ENCODE measurements at places on chromosomes 5 and 9.

GRCh38 chr9:16060436-16061129, 507.7 kb downstream of the CCDC171 start:
- no peak for DNase-seq

GRCh38 chr5:174971210-174971609, 246.8 kb downstream of the MSX2 start:
- no peak for DNase-seq

DNA sequence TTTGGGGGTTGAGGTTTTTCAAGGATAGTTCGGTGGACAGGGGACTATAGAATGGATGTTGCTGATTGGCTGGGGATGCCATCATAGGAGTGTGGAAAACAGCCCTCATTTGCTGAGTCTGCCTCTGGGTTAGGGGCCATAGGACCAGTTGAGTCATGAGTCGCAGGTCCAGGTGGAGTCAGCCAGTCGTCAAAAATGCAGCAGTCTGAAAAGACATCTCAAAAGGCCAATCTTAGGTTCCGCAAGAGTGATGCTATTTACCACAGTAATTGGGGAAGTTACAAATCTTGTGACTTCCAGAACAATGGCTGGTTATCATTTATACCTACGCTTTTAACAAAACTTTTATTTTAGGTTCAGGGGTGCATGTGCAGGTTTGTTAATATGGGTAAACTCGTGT, 276.0 kb upstream of the DMRT1 start:
- DNase-seq: no peak

DNA sequence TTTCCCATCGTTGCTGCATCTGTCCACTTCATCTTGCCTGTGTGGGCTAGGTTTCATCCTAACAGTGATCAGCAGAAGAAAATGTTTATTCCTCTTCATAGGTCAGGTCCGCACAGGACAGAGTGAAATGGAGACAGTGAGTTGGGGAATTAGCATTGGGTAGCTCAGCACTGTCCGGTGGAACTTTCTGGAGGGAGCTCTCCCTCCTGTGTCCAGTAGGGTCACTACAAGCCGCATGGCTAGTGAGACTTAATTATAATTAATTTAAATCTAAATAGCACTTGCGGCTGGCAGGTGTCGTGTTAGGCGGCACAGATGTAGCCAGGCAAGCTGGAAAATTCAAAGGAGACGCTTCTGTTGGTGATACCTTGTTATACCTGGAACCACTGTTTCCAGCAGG, 48.4 kb downstream of the CFAP77 start:
- DNase-seq: no peak

- DNase-seq: peak; percentile 57
Observed at GRCh38 chr5:86968301-86968753, 299.4 kb upstream of the RASA1 start.

- no peak for DNase-seq
Observed at GRCh38 chr5:154813736-154814135, 36.7 kb downstream of the FAXDC2 start.

- DNase-seq: no peak
Observed at GRCh38 chr5:40402007-40402364, 277.7 kb upstream of the PTGER4 start.

DNA sequence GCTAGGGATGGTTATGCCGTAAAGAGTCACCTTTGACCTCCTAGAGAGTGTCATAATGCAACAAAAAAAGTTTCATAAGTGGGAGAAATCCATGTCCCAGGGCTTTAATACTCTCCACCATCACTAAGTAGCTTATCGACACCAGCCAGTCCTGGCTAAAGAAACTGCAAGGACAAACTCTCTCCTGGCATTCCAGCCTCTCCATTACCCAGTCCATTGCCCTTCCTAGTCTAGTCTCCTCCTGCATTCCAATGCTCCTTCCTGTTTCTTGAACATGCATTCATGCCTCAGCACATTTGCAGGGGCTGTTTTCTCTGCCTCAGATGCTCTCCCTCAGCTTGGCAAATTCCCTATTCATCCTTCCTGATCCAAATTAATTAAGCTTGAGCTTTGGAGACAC, 364.1 kb downstream of the BRINP1 start:
- DNase-seq: no peak

GRCh38 chr5:150163547-150164059, 3.0 kb upstream of the CDX1 start:
- DNase-seq: peak; percentile 84

- DNase-seq: no peak
Observed at GRCh38 chr9:121454972-121455371, 44.7 kb downstream of the GGTA1 start.

DNA sequence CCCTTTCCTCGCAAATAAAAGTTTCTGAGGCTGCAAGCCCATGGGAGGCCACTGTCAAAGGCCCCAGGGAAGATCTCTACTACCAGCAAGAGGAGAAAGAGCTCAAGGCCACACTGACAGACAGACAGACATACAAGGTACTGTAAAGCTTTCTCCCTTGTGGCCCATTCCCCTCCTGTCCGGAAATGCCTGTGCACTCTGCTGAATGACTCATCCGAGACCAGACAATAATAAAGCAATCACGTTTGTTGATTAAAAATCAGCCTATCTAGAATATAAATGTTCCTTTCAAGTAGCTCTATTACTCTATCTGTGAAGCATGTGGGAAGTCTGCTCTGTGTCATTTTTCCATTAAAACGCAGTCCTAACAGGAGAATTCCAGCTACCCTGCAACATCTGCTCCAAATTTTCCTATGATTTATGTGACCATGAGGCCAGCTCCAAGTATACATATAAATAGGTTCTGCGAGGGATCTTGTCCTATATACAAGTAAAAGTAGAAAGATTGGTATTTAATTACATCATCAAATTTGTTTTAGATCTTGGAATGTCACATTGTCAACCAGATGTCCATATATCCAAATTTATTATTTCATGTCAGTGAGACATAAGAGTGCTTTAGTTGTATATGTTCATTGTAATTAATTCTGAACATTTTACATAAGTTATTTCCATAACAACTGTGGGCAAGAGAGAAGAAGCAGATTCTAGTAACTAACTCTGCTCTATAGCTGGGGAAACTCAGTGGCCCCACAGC, 34.7 kb upstream of the TGFBI start:
- DNase-seq: no peak

DNA sequence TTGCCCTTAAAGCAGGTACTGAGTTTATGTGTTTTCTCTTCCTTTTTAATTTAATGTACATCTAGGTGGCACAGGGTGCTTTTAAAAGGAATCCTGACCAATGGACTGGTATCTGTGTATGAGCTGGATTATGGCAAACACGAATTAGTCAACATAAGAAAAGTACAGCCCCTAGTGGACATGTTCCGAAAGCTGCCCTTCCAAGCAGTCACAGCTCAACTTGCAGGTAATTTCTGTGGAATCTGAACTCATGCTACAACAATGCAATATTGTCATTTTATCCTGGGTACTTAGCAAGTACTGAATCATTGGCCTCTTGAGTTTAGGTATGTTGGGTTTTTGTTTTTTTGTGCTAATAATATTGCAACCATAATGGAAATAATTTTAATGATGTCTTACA, 14.4 kb upstream of the TMOD1 start:
- DNase-seq: no peak

DNA sequence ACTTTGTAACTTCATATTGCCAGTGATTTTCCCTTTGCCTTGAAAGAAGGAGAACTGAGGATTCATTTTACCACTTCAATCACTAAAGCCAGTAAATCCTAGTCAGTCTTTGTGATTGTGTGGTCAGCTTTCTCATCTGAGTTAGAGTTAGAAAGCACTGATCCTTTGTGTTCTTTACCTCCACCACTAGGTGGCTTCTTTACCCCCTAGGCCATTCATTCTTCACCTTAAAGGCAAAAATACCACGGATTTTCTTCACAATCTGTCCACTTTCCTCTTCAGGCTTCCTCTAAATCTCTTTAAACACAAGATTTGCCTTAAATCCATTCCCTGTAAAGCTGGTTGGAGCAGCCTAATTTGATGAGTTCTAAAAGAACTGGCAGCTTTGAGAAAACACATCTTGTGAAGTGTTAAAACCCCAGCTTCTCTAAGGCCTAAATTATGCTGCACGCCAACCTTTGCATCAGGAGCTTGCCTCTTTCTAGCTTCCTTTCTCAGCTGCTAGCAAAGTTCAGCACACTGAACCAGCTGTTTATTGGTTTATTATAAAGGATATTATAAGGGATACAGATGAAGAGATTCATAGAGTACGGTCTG, 20.4 kb downstream of the BDP1 start:
- DNase-seq: no peak

DNA sequence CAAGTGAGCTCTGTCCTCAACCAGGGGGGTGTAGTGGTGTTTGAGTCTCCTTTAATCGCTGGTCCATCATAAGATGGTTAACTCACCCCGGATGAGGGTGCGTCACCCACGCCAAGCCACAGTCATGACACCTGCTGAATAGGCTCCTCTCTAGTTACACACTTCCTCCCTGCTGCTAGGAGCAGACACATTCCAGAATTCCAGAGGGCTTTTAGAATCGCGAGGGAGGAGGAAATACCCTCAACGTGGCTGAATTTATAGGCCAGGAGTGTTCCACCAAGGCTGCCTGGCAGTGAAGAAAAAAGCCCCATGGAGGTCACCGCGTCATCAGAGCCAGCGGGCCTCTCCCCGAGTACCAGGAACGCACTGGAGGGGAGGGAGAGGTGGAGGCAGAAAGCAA, 5.1 kb downstream of the GLRX start:
- no peak for DNase-seq

DNA sequence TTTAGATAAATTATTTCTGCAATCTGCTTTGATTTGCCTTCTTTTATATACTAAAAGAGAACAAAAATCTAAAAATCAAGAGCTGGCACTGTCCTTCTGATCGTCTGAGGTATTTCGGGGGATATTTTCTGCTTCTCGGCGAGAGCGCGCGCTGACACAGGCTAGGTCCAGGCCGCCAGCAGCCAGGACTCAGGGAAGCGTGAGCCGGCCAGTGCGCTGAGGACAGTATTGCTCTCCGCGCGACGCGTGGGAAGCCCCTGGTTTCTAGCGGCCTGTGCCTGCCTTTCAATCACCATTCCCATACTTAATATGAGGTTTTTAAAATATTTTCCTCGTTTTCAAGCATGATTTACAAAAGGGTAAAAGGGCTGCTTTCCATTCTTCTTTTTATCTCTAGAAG, 307.3 kb upstream of the IRX1 start:
- no peak for DNase-seq

Measured in left lung (tissue), 14 donors.